HS-5 (cell line): ENCODE measurements at places on chromosomes 5 and 9.

GRCh38 chr5:44909004-44909403 is 100.3 kb downstream of the MRPS30 start:
- no peak for DNase-seq

DNA sequence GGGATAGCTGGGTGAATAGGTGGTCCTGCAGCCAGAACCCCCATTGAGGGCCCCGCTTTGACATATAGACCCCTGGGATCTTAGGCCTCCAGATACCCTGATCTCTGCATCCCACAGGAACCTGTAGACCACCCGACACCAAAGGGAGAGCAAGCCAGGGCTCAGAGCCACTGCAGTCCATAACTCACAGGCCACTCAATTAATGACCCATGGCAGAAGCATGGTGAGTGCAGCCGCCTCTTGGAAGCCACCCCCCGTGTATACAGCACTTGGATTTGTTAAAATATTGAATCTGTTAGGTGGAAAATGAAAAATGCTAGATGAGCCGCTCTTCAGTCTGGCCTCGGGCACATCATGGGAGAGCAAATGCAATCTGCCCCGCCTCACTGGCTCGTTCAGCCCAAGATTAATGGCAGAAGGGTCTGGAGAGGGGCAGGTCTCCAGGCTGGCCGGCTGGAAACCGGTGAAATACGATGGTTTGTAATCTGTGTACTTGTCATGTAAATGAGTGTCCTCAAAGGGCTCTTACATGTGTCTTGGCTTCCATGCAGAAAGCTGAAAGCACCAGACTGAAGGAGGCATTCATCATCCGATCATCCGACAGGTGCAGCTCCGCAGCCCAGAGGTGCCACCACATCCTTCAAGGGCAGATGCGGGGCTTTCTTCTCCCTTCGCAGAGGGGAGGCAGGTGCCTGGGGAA is 111.3 kb downstream of the OLFM1 start:
- DNase-seq, result no peak

DNA sequence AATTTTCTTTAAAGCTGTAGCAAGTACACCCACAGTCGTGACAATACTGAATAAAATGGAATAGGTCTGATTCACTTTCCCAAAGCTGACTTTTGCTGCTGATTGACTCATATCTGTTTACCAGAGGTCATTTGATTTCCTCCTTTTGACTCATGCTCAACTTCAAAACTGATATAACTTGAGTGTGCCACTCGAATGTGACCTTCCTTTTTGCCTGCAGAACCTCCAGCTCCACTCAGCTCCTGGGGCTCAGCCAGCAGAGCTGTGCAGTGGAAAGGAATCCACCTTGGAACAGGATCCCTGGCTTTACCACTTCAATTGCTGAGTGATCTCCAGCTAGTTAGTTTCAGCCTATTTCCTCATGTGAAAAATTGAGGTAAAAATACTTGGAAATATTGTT is 84.1 kb downstream of the FEM1C start:
- DNase-seq, result peak; percentile 95

GRCh38 chr9:116765011-116765410 is 77.9 kb downstream of the TRIM32 start:
- DNase-seq, result no peak

DNA sequence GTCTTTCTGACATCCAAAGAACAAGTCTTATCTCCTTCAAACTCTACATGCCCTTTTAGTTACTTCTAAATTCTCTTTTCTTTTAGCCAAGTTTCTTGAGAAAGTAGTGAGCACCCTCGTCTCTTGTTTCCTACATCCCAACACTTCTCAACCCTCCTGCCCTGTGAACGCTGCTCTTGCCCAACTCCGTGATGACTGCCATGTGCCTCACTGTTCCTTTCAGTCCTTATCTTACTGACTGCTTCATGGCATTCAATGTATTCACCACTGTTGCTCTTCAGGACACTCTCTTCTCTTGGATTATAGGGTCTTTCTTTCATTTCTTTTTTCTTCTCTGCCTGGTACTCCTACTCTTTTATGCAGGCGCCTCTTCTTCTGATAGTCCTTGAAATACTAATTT is 14.8 kb downstream of the C9 start:
- no peak for DNase-seq

- no peak for DNase-seq
Measured at GRCh38 chr5:174490728-174491127, 233.7 kb upstream of the MSX2 start.

DNA sequence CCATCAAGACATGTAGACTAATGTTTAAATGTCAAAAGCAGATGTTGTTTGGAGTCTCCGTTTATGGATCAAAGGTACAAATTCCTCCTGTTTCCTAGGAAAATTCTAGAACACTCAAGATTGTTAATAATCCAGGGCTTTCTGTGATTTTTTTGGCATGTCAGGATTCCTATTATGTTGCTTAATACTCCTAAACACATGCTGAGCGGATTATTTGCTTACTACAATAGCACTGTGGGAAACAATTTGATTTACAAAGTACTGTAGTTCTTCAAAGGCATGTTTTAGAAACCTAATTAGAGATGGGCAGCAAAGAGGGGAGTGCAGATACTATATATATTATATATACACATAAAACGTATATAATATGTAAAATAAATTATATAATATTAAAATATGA is 19.0 kb upstream of the SCAMP1 start:
- no peak for DNase-seq

DNA sequence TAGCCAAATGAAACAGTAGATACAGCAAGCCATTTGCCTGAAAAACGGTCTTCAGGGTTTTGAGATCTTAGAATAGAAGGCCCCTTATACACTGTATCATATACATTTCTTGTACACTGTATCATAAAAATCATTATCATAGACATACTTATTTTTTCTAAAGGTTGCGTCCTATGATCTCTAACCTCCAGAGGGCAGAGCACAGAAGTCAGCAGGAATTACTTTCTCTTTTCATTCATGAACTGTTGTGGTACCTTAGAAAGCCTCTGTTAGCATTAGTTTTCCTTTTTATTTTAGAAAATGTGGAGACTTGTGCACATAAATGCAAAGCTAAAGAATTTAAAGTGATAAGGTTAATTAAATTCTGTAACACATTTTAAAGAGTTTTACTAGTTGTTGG is 115.4 kb downstream of the OXCT1 start:
- no peak for DNase-seq

- DNase-seq, result no peak
Measured at GRCh38 chr9:87371795-87372355, 125.8 kb upstream of the DAPK1 start.

DNA sequence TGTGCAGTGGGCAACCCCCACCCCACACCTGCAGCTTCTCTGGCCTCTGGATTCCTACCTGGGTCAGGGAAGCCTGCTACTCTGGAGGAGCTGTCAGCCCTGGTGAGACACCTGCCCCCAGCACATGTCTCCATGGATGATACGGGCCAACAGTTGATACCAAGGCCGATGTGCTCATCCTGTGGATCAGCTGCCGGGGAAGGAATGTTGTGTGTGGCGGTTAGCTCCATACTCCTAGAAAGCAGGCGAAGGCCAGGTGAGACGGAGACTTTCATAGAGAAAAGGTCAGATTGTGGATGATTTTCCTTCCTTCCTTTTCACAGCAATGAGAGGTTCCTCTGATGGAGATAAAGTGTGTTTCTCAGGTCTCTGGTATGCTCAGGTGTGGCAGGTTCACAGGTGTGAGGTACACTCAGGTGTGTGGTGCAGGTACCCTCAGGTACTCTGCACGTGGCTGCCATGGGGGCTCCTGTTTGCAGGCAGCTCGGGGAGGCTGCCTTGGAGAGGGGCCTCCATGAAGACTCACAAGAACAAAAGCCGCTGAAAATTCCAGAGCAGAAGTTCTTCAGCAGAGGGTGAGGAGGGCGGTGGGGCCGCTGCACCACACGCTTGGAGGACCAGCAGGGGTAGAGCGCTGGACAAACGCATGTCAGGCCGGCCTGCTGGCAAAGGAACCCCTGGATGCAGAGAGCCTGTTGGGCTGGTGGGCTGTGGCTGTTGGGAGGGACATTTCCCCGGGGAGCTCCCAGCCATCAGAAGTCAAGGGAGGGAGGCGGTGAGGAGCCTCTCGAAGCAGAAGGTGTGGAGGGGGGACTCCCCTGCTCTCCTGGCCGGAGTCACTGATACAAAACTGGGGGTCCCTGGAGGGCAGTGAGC is 5.1 kb upstream of the AHRR start:
- DNase-seq, result no peak

GRCh38 chr5:34034534-34035327 is 8.3 kb downstream of the C1QTNF3 start:
- no peak for DNase-seq

GRCh38 chr9:110746211-110746930 is 77.8 kb downstream of the MUSK start:
- DNase-seq, result no peak

- no peak for DNase-seq
Measured at GRCh38 chr5:171032435-171032973, 170.7 kb downstream of the RANBP17 start.
